Activated CD4-positive, alpha-beta T cell treated with anti-CD3 and anti-CD28 coated beads, Interleukin-2, amount 10 ng/mL, durations not matched to agents 7 days and 5 days (primary cell): ENCODE measurements at places on chromosomes 6 and 20.

DNA sequence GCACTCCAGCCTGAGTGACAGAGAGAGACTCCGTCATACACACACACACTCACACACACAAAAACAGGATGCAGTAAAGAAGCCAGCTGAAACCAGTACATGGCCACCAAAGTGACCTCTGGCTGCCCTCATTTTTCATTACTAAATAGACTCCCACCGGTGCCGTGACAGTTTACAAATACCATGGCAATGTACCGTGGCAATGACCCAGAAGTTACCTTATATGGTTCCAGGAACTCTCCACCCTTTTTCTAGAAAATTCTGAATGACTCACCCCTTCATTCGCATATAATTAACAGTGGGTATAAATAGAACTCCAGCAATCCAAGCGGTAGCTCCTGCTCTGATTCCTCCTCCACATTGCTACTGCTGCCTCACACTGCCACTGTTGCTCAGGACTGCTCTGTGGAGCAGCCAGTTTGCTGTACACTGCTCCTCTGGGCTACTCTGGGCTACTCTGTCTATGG is 57.7 kb downstream of the SNX5 start:
- peaks cover 33% of the 10 kb centered on the region for H3K27me3 ChIP-seq
- H3K4me3 ChIP-seq: no peak overlapping the region
- no peak overlapping the region for H3K27ac ChIP-seq
- no peaks in the 10 kb centered on the region for H3K36me3 ChIP-seq
- no peak for DNase-seq

DNA sequence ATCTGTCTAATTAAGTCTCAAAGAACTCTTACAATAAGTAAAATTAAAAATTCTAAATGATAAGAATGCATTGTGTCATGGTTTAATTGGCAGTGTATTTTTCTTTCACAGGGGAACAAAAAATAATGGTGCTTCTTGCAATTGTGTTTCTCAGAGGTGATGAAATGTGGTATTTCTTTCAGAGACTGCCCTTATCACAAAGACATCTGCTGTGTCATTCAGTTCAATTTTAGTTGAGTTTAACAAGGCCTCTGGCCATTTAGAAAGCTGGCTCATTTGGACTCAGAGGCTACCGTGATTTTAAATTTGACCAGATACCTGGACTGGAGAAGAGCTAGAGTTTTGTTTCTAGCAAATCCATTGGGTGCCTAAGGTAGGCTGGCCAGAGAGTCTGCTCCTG is 23.6 kb upstream of the ZNF831 start:
- no peak for DNase-seq
- H3K4me1 ChIP-seq: peaks cover 12% of the 10 kb centered on the region
- no peak overlapping the region for H3K27ac ChIP-seq
- H3K4me3 ChIP-seq: no peak overlapping the region
- H3K36me3 ChIP-seq: no peaks in the 10 kb centered on the region
- H3K27me3 ChIP-seq: peaks cover 6% of the 10 kb centered on the region

DNA sequence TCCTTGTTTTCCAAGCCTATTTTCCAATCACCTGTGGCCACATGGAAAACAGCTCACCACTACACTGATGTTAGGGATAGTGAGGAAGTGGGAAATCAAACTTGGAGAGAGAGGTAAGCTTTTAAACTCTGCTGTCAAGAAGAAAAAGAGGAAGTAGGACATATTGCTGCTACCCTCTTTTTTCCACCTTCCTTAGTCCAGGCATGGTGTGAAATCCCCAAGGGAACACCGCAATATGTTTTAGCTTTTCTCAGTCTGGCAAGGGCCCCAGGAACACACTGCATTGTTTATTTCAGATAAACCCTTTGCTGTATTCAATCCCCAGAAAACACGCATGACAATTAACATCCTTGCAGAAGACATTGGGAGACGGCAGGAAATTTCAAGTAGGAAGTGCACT is 61.3 kb downstream of the HS3ST5 start:
- no peaks in the 10 kb centered on the region for H3K36me3 ChIP-seq
- no peak for DNase-seq
- no peaks in the 10 kb centered on the region for H3K27me3 ChIP-seq

DNA sequence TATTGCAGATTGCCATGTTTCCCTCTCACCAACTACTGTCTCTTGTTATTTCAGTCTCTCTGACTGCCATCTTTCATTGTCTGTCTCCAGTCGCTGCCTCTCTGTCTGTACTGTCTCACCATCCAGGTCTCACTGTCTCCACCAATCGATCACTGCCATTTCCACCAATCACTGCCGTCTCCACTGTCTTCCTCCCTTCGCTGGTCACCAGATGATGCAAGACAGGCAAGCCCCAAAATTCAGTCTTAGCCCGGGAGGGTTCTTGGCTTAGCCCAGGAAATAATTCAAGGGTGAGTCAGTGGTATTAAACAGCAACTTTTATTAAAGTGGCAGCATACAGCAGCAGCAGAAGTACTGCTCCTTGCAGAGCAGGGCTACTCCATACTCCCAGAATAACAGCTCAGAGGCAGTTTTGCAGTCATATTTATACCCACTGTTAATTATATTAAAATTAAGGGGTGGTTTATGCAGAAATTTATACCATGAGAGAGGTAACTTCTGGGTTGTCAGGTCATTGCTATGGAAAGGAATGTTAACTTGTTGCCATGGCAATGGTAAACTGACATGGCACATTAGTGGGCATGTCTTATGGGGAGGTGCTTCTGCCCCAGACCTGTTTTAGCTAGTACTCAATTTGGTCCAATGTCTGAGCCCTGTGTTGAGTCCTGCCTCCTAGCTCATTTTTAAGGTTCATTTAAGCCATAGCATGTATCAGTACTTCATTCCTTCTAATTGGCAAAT is 23.0 kb upstream of the ECHDC1 start:
- no peaks in the 10 kb centered on the region for H3K36me3 ChIP-seq
- DNase-seq: no peak
- no peak overlapping the region for H3K4me3 ChIP-seq
- peaks cover 2% of the 10 kb centered on the region for H3K27me3 ChIP-seq
- no peaks in the 10 kb centered on the region for H3K4me1 ChIP-seq

GRCh38 chr20:16601047-16601446 is 27.8 kb upstream of the KIF16B start:
- H3K27me3 ChIP-seq: peaks cover 6% of the 10 kb centered on the region
- no peak for DNase-seq
- H3K4me1 ChIP-seq: peaks cover 5% of the 10 kb centered on the region
- H3K4me3 ChIP-seq: no peak overlapping the region

DNA sequence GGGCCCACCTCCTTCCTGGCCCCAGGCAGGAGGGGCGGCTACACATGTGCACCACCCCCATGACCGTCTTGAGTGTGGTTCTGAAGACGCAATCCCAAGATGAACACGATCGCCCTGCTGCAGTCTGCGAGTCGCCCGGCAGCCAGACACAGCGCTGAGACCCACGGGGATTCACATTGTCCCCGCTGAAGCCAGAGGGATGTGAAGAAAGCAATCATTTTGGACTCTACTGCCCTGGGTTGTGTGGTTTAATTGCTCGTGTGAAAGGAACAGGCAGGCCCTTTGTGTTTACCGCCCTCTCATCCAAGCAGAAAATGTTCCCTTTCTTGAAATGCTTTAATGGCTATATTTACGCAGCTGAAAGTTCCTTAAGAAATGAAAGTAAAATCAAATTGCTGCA is 279.5 kb downstream of the TAF4 start:
- H3K27me3 ChIP-seq: no peaks in the 10 kb centered on the region
- H3K4me1 ChIP-seq: no peaks in the 10 kb centered on the region
- H3K27ac ChIP-seq: no peak overlapping the region

DNA sequence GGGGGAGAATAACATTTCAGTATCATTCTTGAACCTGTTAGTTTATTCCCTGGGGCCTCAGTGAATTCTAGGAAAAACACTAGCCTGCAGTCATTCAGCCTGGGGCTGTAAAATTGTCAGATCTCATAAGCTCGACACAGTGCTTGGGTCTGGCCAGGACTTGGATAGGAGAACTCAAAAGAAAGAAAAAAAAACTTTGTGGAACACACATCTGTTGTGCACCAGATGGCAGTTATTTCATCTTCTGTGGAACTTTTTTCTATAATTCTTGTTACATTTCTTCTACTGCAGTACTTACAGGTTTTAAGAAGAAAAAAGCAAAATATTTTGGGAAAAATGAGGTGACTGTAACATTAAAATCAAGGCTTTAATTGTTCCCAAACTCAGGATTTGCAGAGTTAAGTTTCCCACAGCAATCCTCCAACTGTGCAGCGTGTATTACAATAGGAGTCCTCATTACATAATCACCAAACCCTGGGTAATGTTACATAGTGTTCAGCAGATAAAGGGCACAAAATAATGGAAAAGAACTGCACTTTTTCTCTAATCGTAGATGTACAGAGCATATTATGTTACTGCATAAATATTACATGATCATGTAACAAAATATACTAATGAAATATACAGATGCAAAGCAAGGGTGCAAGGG is 531.1 kb upstream of the CITED2 start:
- H3K27ac ChIP-seq: no peak overlapping the region
- no peaks in the 10 kb centered on the region for H3K27me3 ChIP-seq
- H3K4me3 ChIP-seq: no peak overlapping the region
- no peaks in the 10 kb centered on the region for H3K4me1 ChIP-seq
- DNase-seq: no peak
- no peaks in the 10 kb centered on the region for H3K36me3 ChIP-seq

DNA sequence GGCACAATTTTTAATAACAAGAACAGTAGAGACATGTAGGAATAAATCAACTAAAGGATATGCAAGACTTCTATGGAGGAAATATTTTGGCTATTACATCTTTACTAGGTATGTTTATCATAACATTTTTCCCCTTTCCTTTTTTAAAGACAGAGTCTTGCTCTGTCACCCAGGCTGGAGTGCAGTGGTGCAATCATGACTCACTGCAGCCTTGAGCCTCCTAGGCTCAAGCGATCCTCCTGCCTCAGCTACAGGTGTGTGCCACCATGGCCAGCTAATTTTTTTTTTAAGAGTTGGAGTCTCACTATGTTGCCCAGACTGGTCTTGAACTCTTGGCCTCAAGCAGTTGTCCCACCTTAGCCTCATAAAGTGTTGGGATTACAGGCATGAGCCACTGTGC is 37.0 kb downstream of the AKAP7 start:
- H3K36me3 ChIP-seq: peaks cover 7% of the 10 kb centered on the region
- DNase-seq: no peak
- H3K27me3 ChIP-seq: no peaks in the 10 kb centered on the region

DNA sequence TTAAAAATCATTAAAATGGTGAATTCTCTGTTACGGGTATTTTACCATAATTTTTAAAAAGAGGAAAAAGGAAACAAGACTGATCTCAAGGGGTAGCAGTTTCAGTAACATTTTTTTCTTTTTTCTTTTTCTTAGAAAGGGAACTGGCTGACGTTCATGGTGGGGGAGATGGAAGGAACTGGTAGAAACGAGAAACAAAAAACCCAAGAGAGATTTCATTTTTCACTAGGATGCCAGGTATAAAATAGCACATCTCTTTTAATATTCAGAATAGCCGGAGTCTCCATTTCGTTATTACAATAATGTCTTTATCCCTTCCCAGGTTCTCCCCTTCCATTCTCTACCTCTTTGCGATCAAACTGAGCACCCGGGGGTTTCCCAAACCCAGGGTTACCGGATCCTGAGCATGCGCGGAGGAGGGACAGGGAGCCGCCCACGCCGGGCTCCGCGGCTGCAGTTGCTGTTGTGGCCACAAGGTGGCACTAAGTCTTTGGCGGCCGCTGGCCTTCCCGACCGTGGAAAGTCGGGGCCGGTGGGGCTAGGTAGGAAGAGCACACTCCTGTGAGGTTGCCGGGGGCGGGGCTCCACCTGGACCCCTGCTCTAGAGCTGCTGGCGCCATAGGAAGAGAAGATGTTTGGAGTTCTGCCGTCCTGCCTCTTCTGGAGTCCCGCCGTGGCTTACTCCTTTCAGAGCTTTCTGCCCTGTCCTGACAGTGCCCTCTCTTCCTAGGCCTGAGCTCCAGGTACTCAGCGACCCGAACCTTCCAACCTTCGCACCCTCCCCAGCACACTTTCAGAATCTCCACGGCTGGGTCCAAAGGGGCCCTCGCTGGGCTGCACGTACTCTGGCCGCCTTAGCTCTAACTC is 146.8 kb downstream of the SH3BGRL2 start:
- peak; percentile 83 for DNase-seq
- H3K36me3 ChIP-seq: no peaks in the 10 kb centered on the region
- peak overlapping the region; percentile 61 for H3K27ac ChIP-seq
- H3K4me1 ChIP-seq: peaks cover 10% of the 10 kb centered on the region

GRCh38 chr6:26331218-26332073 is 33.6 kb upstream of the BTN3A2 start:
- H3K36me3 ChIP-seq: peaks cover 3% of the 10 kb centered on the region
- peaks cover 63% of the 10 kb centered on the region for H3K4me1 ChIP-seq
- peaks cover 30% of the 10 kb centered on the region for H3K27me3 ChIP-seq
- peak overlapping the region; percentile 74 for H3K4me3 ChIP-seq
- peak overlapping the region; percentile 52 for H3K27ac ChIP-seq
- DNase-seq: peak; percentile 53

DNA sequence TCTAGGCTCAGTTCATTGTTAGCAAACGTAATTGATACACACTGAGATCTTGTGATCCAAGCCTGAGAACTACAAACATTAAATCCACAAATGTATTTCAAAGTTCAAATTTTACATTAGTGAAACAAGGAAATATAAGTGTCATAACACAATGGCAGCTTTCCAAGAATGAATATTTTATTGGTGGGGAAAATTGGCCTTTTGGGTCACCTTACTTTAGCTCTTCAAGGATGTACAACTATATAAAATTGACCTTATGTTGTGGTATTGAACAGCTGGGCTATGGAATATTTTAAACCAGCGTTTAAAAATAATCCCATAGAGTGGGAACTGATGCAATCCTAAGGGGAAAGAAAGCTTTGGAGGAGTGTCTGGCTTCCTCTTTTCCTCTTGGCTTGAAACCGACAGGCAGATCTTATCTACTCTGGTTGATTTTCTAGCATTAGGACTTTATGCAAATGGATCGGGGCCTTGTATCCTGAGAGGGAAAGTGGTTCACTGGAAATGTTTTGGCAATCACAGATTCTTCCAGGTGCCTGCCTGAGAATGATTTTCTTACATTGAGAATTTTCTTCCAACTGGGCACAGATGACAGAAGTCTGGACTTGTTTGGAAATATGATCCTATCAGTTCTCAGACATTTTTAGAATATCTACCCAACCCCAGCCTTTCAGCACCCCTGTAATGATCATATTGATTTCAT is 184.8 kb upstream of the ECI2 start:
- no peaks in the 10 kb centered on the region for H3K36me3 ChIP-seq
- DNase-seq: no peak
- no peak overlapping the region for H3K4me3 ChIP-seq
- peaks cover 13% of the 10 kb centered on the region for H3K27me3 ChIP-seq
- H3K27ac ChIP-seq: no peak overlapping the region
- H3K4me1 ChIP-seq: no peaks in the 10 kb centered on the region

DNA sequence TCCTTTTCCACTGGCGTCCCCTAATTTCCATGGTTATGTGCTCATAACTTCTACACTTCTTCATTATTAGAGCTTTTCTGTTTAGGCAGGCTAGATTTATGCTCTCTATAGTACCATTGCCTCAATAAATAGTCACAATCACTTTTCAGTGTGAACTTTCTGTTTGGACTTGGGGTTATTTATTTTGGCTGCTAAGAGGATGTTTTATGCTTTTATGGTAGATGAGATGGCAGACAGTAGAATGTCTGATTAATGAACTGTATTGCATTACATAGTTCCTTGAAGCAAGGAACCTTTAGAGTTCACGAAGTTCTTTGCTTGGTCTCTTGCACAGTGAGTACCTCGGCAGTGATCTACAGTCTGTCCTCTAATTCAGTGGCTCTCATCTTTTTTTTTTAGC is 6.9 kb downstream of the DNAH8 start:
- H3K4me1 ChIP-seq: peaks cover 17% of the 10 kb centered on the region
- H3K36me3 ChIP-seq: no peaks in the 10 kb centered on the region
- no peak overlapping the region for H3K27ac ChIP-seq
- DNase-seq: no peak
- peaks cover 28% of the 10 kb centered on the region for H3K27me3 ChIP-seq

GRCh38 chr6:71204741-71205140 is 83.9 kb upstream of the OGFRL1 start:
- no peak overlapping the region for H3K4me3 ChIP-seq
- peaks cover 4% of the 10 kb centered on the region for H3K27me3 ChIP-seq
- no peaks in the 10 kb centered on the region for H3K36me3 ChIP-seq
- no peak for DNase-seq
- H3K27ac ChIP-seq: no peak overlapping the region
- H3K4me1 ChIP-seq: no peaks in the 10 kb centered on the region
